ENCODE measurements at places on chromosomes 11 and 22.

DNA sequence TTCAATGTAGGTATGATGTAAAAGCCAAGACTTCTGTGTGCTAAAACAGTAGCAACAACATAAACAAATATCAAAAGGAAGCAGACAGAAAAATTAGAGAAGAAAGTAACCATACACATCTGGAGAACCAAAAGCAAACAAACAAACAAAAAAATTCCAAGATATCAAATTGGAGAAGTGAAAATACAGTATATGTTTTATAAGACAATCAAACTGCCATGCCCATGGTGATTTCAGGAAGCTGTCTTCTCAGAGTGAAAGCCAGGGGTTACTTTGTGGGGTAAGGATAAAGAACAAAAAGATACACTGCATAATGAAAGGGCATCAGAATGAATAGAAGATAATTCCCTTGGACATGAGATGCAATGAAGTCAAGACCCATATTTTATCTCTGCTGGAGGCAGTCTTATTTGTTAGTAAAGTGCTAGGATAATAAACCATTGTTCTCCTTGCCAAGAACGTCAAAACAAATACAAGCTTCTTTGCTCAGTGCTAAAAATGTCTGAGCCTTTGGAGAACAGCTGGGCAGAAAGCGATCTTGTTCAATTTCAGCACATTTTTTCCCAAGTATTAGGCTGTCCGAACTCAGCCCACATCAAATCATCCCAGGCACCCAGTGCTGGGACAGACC lies 38.1 kb upstream of the LDLRAD3 start:
- DNase-seq = no peak

DNA sequence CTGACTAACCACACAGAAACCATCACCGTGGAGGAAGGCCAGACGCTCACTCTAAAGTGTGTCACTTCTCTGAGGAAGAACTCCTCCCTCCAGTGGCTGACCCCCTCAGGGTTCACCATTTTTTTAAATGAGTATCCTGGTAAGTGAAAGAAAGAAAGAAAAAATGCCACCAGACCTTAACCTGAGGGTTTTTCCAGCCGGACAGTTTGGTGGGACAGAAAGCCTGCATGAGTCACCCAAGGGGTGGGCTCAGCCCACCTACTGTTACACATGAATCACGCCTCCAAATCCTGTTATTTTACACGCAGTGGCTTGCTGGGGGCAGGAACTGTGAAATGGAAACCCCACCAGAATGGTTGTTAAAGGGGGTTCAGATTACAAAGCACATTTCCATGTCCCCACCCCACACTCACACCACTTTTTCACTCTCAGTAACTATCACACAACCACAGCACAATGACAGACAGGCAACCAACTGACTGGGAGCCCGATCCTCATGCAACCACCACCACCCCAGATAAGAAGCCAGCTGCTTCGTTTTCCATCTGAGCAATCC lies 11.9 kb downstream of the CRTAM start:
- DNase-seq = no peak

- DNase-seq = no peak
Observed at GRCh38 chr22:29073618-29074275, 912 bp downstream of the KREMEN1 start.

DNA sequence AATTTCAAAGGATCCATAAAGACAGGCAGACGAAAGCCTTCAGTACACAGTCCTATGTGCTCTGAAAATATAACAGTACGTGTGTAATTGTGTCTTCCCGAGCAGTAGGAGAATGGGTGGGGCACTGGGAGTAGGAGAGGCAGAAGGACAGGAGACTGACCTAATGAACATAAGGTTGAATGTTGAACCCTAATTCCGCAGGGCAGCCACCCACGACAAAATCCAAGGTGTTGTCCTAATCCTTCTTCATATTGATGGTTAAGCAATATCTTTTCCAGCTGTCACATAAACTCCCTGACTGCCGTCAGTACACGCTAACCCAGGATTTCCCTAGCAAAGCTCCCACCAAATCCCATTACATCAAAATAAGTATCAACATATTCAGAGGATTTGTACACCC lies 34.5 kb downstream of the SPATA19 start:
- DNase-seq = no peak

- DNase-seq = no peak
Observed at GRCh38 chr11:129951201-129951865, 51.3 kb downstream of the PRDM10 start.

GRCh38 chr11:110366291-110366690 lies 63.5 kb upstream of the FDX1 start:
- DNase-seq = no peak

GRCh38 chr22:21726650-21727049 lies 8.9 kb downstream of the YPEL1 start:
- peak; percentile 62 for DNase-seq

DNA sequence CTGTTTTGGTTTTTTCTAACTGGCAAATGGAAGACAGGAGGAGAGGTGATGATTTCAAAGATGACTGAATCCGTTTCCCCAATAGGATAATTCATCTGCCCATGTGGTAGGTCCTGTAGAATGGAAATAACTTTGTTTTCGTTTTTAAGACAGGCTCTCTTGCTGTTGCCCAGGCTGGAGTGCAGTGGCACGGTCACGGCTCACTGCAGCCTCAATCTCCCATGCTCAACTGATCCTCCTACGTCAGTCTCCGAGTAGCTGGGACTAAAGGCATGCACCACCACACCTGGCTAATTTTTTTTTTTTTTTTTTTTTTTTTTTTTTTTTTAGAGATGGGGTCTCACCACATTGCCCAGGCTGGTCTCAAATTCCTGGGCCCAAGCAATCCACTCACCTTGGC lies 77.4 kb upstream of the BIRC3 start:
- no peak for DNase-seq

DNA sequence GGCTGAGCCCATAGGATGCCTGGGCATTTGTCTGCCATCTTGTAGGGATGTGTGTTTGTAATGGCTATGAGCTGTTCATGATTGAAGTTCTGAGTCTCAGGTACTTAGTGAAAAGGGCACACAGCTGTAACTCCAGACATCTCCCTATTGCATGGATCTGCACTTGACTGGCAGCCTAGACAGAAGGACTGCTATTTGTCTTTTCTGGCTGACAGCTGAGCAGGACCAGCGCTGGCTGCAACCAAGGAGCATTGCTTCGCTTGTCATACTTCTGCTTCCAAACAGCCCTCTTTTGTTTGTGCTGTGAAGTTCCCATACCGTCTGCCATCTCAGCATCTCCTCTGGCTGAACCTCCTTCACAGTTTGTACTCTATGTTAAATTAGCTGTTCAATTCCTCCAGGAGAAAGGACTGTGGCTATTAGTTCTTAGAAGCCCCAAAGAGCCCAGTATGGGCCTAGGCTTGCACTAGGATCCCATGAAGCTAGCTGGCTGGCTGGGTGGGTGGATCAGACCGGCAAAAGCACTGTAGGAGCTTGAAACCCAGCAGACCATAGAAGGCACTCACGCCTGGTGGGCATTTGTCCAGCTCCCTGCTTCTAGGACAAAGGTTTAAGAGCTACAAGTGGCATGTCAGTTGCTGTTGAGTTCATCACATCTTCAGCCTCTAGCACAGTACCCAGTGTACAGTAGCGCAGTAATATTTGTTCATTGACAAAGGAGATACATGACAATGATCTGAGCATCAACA lies 20.4 kb downstream of the HIRA start:
- DNase-seq = no peak

GRCh38 chr22:32411402-32411801 lies 645 bp downstream of the RTCB start:
- peak; percentile 12 for DNase-seq

- DNase-seq = no peak
Observed at GRCh38 chr11:108466405-108466804, 924 bp downstream of the C11orf65 start.

GRCh38 chr11:65424205-65425104 lies 1.9 kb downstream of the NEAT1 start:
- DNase-seq = peak; percentile 58

DNA sequence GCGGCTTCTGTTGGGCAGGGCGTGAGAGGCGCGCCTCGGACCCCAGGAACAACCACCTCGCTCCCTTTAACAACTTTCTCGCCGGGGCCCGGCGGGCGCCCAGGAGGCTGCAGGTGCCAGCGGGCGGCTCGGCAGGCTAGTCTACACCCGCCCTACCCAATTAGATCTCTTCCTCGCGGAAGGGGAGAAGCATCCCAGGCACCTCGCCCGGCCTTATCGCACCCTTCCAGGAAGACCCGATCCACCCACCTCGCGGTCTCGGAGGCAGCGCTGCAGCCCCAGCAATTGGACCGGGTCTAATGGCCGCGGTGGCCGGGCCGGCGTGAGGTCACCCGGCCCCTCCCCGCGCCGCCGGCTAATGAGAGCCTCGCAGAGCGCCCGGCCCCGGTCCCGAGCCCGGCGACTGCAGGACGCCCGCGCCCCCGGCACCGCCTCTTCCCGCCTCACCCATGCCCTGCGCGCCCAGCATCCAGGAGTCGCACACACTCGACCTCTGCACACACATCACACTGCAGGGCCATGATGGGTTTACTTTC lies at the start of gene PLAAT3:
Gene PLAAT3 (minus strand): TSS at position 298 of the 536 bp plus-strand sequence. CDS start 419 bp downstream, outside the sequence.
- peak; percentile 22 for DNase-seq

GRCh38 chr11:102407901-102408300 lies 44.7 kb downstream of the TMEM123 start:
- DNase-seq = no peak

- no peak for DNase-seq
Observed at GRCh38 chr11:70854201-70854600, 398.2 kb downstream of the SHANK2 start.

DNA sequence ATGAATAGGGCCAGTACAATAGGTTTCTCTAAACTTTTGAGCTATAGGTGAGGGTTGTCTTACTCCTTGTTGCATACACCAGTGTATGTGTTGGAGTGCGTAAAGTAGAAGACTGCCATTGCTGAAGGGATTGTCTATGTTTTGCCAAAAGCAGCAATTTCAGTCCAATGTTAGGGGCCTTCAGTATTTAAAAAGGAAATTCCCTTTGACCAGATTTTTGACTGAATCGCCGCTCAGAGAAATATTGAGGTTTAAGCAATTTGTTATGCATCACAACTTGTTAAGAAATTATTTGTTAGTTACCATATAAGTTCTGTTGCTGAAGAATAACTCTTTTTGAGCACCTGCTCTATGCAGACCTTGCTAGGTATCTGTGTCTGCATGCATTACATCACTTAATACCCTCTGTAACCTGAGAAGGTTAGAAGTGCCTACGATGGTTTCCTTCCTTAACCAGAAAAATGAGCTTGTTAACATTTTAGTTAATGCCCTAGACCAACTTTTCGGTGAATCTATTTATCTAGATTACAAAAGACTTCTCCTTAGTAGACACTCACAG lies 33.9 kb downstream of the MMP20 start:
- DNase-seq = no peak

- no peak for DNase-seq
Observed at GRCh38 chr11:123374622-123374968, 55.5 kb upstream of the GRAMD1B start.

All from activated CD4-positive, alpha-beta T cell treated with anti-CD3 and anti-CD28 coated beads, Interleukin-2, amount 10 ng/mL, durations not matched to agents 7 days and 5 days (primary cell).